ENCODE measurements at places on chromosomes 6 and 20. TPM values are rescaled to one million over a fixed set of nuclear protein-coding genes. Genes with fewer than 3 reads are reported as not detected.

SYTL3 gene
- total RNA-seq = 4.4 TPM

LTV1 gene
- 18.0 TPM for total RNA-seq

MAP3K7 gene
- 20.8 TPM for total RNA-seq

SNRPB2 gene
- 25.7 TPM for total RNA-seq

DNA sequence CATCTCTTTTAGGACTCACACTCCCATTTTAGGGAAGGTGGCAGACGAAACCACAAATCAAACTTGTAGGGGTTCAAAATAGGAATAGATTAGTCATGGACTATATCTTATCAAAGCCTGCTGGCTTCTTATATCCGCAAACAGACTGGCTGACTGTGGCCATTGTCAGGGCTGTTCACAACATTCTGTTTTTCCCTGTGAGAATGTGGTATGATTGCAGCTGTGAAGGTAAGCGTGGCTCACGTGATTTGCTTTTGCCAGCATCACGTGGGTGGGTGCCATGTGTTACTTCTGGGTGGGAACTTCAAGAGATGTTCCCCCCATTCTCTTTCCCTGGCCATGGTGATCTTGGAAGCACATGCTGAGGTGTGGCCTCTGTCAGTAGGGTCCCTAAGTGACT lies 5.9 kb downstream of the IP6K3 start:
- peak; percentile 4 for DNase-seq

DNA sequence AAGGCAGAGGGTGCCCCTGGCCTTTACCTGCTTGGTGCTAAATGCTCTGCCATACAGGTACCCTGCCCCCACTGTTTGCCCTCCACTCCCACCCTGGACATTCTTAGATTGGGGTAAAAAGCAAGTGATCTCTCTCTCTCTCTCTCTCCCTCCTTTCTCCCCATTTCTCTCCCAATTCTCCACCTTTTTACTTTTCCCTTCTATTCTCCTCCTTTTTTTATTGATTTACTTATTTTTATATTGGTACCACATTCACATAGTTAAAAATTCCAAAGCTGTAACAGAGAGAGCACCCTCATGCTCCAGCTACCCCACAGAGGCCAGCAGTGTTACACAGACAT lies 37.7 kb upstream of the ID1 start:
- DNase-seq = no peak

- DNase-seq = no peak
These were observed 167.0 kb upstream of the MYLIP start for GRCh38 chr6:15961635-15962448.

DNA sequence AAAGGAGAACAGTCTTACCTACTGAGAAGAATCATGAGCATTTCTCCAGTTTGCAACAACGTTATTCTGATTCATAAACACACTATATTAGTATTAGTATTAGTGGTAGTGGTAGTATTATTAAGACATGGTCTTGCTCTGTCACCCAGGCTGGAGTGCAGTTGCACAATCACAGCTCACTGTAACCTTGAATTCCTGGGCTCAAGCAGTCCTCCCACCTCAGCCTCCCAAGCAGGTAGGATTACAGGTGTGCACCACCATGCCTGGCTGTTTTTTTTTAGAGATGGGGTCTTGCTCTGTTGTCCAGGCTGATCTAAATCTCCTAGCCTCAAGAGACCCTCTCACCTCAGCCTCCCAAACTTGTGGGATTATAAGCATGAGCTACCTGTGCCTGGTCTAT lies 363.5 kb downstream of the SAMD5 start:
- DNase-seq = no peak

GRCh38 chr6:152117156-152118133 lies 310.0 kb downstream of the ESR1 start:
- no peak for DNase-seq

POU3F2 gene
- not detected for total RNA-seq

DNA sequence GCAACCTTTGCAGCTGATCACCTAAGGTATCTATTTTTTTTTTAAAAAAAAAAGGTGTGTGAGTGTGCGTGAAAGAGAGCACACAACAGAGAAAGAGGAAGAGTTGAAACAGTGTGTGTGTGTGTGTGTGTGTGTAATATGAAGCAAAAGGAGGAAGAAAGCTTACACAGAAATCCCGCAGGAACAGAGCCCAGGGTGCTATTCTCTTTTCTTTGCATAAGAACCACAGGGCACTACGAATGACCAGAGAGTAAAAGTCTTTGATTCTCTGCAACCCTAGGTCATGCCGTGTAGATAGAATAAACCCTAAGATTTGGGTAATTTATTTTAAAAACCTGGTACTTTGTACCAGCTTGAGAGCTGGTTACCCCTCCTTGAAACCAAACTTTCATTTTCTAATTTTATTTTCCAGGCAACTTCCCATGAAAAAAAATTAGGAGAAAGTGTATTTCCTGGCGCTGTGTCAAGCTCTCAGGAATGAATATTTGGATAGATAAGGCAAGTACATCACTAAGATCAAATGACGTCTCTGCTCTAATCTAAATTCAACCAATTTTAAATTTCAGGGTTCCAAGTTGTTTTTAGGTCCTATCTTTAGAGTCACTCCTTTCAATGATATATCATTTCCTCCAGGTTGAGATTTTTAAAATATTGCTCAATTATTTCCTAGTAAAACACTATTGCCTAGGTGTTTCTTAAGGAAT lies 47.9 kb upstream of the ID4 start:
- no peak for DNase-seq

DNA sequence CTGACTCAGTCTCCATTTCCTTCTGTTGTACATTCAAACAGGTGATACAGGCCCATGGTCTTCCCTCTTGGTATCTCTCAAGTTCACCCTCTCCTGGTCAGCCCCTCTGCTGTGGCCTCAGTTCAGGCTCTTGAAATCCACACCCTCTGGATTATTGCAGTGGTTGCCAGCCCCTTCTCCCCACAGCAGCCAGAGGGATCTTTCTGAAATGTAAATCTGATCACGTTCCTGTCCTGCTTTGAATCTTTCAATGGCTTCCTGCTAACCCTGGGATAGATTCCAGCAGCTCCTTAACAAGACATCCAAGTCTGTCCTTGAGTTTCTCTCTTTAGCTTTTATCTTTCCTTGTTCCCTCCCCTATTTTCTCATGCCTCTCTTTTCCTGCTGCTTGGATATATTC lies 22.2 kb downstream of the CHMP4B start:
- no peak for DNase-seq

MROH8 gene
- total RNA-seq = 3.1 TPM

DNA sequence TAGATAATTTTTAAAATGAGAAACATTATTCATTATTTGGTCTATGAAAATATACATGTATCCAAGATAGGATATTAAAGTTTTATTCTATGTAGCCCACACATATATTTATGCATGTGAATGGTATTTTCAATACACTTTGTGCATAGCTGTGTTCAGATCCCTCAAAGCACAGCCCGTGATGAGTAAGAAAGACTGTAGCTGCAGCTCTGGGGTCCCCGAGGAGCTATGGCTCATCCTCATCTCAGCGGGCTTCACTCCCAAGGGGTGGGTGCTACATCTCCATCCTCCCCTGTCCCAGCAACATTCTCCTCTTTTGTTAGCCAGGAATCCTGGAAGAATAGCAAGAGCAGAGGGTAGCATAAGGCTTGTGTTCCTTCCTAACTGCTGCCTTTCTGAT lies 130.8 kb downstream of the SAMD5 start:
- DNase-seq = no peak

GRCh38 chr20:39516964-39517363 lies 554.8 kb downstream of the DHX35 start:
- no peak for DNase-seq

DNA sequence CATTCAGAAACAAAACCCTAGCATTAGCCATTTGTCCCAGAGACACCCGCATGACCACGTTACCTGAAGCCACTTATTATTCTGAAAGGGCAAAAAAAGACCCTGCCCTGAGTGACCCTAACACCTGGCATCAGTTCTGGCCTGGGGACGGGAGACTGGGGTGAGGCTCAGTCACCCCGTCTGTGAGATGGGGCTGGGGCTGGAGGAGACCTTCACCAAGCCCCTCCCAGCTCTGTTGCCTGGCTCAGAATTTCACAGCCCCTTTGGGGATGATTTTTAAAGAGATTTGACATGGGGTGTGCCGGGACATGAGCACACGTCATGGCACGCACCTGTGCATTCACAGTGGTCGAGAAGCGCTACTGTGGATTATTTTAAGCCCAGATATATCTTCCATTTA lies 1.4 kb upstream of the BPIFB6 start:
- no peak for DNase-seq

DNA sequence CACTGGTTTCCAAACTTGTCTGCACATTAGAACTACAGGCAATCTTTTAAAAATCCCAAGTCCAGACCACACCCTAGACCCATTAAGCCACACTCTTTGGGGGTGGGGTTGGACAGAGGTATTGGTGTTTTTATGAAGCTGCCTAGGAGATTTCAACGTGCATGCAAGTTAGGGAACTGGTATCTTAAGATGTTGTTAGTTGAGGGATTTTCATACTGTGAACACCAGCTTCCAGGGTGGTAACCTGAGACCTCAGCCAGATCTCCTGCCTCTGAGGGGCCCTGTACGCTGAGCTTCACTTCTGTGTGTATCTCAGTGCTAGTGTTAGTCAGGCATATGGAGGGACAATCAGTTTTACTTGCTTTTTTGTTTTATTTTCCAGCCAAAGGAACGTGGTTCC lies 138.0 kb downstream of the UTRN start:
- DNase-seq = no peak

DNA sequence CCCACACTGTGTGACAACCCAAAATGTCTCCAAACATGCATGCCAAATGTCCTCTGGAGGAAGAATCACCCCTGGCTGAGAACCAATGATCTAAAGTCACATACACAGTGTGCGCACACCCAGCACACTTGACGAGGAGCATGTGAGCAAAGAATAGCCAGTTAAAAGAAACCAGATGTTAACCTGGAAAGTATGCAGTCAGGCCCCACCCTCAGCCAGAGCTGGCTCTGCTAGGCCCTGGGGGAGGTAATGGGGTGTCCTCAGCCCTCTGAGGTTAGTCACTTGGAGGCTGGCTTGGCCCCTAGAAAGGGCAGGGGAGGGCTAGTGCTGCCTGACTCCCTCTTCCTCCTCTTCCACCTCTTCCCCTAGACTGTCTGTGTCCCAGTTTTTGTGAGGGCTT lies 15.2 kb upstream of the GUCA1A start:
- no peak for DNase-seq

DNA sequence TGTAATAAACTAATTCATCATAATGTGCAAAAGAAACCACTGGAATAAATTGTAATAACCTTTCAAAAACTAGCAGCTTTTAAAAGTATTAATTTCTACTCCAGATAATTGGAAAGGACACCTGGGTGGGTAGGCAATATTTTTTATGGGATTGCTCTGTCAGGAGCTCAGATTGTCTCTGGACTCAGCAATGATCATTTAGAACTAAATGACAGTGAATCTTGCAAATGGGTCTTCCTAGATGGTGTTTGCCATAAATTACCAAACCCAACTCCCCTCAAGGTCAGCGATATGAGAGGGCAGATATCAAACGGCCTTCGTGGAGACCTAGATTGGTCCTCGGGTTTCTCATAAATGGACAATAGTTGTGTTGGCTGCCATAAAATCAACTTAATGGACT lies 181.9 kb downstream of the HS3ST5 start:
- DNase-seq = no peak

- no peak for DNase-seq
These were observed 36.3 kb upstream of the ADGRG6 start for GRCh38 chr6:142265476-142265875.

- DNase-seq = no peak
These were observed 75.0 kb upstream of the EZR start for GRCh38 chr6:158894193-158894592.

DNA sequence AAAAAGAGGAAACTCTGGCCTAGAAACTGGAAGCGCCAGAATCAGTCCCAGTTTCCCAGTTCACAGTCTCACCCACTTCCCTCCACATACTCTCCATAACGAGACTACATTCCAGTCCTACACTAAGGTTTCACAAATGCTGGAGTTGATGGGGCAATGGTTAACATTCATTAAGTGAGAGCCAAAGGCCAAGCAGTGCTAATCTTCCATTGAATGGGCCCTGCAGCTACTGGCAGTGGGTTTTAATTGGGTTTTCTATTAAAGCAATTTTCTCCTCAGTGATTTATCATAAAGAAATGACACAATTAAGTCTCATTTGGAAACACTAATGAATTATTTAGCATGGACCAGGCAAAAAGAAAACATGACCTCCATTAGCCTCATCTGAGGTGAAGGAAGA lies 20.8 kb upstream of the NRSN1 start:
- DNase-seq = no peak

DNA sequence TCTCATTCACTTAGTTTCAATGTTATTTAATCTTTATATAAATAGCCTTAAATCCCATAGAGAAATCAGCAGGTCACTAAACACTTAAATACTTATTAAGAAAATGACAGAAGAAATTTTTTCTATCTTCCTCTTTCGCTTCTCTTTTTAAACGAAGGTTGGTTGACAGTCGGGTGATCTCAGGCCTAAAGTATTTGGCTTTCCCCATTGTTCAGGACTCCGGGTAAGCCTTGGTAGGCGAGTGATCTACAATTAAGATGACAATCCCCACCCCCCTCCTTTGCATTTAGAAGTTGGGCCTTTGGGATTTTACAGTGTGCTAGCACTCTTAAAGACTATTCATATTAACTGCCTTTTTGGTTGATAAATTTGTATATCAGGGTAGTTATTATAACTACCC lies 19.7 kb upstream of the UTRN start:
- no peak for DNase-seq

DNA sequence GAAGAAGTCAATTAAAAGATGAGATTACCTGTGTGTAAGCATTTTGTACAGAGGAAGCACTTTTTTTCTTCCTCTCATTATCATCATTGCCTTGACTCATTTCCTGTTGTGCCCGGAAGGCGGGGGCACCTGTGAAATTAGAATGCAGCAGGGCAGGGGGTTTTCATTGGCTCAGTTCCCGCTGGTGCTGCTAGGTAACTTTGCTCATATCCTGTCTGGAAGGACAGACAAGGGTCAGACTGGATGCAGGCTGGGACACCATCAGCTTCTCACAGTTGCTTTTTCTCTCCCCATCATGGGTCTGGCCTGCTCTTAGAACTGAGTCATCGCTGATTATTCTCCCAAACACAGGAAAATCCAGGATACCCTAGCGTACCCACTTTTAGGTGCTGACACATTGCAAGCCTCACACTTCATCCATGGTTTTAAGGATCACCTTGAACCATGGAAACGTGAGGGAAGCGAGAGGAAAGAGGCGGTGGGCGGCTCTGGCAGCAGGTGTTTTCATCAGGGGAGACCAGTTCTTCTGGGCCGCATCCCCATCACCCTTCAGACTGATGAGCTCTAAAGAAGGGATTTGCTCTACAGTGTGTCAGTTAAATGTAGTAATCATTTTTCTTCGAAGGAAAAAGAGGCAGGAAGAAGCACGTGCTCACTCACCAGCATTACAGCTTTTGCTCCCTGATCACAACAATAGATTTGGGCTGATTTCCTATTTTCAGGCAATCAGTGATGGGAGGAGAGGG lies 195.7 kb upstream of the SASH1 start:
- DNase-seq = no peak

DNA sequence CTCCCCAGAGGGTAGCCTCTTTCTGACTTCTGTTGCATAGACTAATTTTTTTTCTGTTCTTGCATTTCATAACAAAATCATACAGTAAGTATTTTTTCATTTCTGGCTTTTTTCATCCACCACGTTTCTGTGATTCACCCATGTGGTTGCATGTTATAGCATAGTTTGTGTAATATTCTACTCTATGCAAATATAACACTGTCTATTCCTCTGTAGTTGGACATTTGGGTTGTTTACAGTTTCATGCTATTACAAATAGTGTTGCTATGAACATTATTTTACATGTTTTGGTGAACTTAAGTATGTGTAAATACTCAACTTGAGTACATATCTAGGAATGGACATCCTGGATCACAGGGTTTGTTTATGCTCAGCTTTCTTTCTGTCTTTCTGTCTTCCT lies 187.2 kb upstream of the KCNG1 start:
- no peak for DNase-seq
